Activated T-cell treated with anti-CD3 and anti-CD28 coated beads, Interleukin-2, amount 50 U/mL, for 4 hours (primary cell): ENCODE measurements at places on chromosomes 16 and 17.

GRCh38 chr16:89170346-89171215 is 967 bp upstream of the CDH15 start:
- no peak for DNase-seq

- no peak for DNase-seq
Measured at GRCh38 chr17:83183145-83183948, 103.9 kb downstream of the METRNL start.

DNA sequence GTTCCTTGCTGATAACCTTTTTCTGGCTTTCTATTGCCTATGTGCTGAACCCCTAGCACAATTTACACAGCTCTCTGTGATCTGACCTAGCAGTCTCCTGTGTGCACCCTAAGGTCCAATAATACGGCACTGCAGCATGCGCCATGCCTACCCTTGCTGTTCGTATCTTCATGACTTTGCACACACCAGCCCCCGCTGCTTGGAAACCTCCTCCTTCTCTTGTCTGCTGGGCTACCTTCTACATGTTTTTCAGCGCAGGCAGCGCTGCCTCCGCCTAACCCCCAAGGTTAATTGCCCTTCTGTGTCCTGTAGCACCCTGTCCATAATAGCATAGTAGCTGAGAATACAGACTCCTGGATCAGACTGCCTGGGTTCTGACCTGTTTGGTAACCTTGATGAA is 1.4 kb downstream of the STARD3 start:
- no peak for DNase-seq

GRCh38 chr16:12899529-12900143 is 1.8 kb upstream of the SHISA9 start:
- DNase-seq, result no peak

GRCh38 chr17:30557916-30558685 is 80.9 kb downstream of the GOSR1 start:
- no peak for DNase-seq

DNA sequence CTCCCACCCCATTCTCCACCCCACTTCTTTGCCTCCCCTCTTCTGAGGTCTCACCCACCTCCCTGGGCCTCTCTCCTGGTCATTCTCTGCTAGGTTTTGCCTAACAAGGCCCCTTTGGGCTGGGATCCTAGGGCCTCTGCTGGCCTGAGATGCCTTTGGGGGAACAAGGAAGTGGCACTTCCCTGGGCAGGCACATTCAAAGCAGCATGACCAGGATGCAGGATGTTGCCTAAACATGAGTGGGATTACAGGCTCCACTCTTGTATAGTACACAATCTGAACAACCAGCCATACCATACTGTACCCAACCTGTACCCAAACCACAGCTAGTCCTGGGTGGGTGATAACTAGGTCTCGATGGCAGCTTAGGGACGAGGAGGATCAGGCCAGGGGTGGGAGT is 9.0 kb downstream of the GALK1 start:
- DNase-seq, result no peak

- no peak for DNase-seq
Measured at GRCh38 chr17:51270636-51271035, 10.3 kb downstream of the UTP18 start.

DNA sequence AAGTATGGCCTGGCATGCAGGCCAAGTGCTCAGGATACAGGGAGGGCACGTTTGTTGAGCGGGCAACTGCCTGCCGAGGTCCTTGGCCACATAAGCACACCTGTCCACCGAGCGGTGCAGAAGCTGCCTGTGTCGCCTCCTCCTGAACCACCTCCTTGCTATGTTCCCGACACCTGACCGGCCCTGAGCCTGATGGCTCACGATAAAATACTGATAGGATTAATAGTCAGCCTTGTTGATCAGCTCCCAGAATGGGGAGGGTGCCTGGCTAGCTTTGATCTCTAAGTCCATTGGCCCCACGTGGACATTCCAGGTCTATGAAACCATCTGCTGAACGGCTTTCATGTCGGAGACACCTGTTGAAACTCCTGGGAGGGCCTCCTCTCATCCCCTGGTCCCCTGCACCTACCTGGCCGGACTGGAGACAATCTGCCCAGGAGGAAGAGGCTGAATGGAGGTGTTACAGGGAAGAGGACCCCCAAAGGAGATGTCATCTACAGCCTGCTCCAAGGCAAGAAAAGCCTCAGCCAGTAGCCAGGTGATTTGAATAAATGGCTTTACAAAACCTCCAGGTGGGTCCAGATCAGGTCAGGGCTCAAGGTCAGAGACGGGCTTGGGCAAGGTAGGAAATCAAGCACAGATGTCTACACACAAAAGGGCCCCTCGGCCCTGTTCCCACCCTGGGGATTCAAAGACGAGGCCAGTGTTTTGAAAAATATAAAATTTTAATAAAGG is 33.4 kb downstream of the AXIN2 start:
- DNase-seq, result no peak

DNA sequence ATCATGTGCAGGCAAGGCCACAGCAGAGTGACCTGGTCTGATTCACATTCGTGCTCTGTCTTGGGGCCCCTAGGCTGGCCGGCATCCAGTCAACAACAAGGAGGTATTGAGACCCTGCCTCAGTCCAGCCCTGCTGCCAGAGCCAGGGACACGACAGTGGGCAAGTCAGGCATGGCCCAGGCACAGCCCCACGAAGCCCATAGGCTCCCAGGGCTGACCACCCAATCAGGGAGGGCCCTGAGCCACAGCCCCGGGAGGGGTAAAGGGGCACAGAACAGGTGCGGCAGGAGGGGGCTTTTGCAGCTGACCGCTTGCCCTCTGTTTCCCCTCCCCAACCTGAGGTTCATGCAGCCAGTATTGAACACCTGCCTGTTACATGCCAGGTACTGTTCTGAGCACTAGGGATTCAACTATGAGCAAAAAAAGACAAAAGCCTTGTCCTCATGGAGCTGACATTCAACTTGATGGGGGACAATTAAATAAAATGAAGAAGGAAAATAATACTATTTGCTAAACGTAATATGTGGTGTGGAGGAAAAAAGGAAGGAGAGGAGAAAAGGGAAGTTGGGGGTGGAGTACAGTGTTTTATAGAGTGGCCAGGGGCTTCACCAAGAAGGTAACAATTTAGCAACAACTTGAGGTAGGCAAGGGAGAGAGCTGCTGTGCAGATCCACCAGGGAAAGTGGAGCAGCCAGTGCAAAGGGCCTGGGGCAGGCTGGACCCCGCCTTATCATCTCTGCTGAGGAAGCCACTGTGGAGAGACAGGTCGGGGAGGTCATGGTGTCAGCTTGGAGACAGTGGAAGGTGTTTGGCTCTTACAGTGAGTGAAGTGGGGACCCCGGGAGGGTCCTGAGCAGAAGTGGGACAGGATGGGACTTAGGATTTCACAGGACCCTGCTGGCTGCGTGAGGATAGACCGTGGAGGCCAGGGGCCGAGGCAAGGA is 6.1 kb downstream of the DRC3 start:
- DNase-seq, result no peak

DNA sequence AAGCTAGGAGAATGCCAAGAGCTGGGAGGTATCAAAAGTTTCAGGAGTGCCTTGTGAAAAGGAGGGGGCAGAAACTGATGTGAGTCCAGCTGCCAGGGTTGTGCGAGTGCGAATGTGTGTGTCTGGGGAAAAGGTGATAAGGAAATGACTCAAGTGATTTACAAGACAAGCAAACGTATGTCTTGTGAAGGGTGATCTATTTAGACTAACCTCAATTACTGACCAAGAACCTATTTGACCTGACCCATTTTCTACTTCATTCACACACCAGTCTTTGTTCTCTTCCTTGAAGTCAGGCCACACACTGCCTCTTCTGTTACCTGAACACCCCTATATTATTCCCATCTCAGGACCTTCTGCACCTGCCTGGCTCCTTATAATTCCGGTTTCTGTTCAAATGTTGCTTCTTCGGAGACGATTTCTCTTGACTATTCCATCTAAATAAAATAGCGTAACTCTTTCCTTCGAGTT is 1.0 kb downstream of the GDE1 start:
- no peak for DNase-seq

GRCh38 chr17:67239597-67239996 is 5.4 kb downstream of the HELZ start:
- no peak for DNase-seq

- DNase-seq, result peak; percentile 54
Measured at GRCh38 chr16:50681021-50681885, at the start of gene SNX20. SNX20 (minus strand) TSS chr16:50681312; CDS start chr16:50677526, 3,786 bp downstream.

- DNase-seq, result no peak
Measured at GRCh38 chr17:8955021-8955959, 10.2 kb downstream of the PIK3R5 start.

- DNase-seq, result no peak
Measured at GRCh38 chr16:85350973-85351372, 238.7 kb upstream of the CIBAR2 start.

- no peak for DNase-seq
Measured at GRCh38 chr17:3966720-3967363, 2.6 kb upstream of the ATP2A3 start.

DNA sequence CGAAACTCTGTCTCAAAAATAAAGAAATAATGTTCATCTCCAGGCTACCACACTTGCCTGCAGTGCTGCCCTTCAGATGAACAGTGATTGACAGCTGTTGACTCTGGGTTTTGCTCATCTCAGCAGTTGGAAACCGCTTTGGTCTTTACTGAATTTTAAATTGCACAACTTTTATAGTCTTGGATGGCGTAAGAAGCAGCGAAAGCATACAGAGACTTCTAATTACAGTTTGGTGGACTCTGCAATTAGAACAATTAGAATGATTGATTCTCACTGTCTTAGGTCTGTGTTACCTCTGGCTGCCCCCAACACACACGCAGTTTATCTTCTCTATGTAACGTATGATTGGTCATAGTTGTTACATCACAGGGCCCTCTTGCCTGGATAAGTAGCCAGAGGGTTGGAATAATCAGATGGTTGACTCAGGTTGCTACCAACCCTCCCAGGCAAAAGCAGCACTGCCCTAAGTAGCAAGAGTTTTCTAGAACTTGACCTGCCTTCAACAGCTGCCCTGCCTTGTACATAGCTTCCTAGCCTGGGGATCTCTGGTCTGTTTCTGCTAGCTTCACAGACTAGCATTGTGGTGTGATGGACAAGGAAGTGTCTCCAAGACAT is 1.9 kb upstream of the NAT9 start:
- no peak for DNase-seq
